ENCODE measurements at places on chromosomes 1 and 21.
A peak's percentile ranks its signal among the peaks of the same experiment; 100 is the strongest.

DNA sequence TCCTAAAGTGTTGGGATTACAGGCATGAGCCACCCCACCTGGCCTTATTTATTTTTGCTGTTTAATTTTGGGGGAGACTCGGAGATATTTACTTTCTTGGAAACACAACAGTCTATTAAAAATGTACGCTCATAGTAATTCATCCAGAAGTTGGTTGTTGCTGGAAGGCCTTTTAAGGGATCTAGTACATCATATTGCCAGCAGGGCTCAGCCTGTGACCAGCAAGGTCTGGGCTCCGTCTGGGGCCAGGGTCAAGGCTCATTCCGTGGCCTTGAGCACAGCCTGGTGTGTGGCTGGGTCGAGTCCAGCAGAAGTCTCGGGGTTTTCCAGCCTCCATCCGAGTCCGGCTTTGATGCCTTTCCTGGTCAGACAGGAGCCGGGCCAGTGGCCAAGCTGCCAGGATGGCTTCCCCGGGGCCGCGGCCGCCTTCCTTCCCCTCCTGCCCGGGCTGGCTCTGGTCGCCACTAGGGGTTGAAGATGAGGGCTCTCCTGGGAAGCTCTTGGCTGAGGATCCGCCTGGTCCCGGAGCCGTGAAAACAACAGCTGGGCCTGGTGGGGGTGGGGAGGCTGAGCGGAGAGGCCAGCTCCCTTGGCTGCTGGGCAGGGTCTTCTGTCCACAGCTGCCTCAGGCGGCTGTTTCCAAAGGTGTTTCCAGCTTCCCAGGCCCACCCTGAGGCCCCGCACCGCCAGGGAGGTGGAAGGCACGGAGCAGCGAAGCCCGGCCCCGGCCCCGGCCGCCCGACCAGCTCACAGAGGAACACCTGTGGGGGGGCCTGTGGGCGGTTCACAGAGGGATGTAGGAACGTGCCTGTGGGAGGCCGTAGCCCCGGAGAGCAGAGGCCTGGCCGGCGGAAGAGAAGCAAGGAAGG is 5.1 kb upstream of the VWA1 start:
- no peaks in the 10 kb centered on the region for H3K36me3 ChIP-seq
- H3K4me3 ChIP-seq: peak overlapping the region; percentile 51
- H3K27me3 ChIP-seq: no peaks in the 10 kb centered on the region
- peak overlapping the region; percentile 66 for H3K27ac ChIP-seq

DNA sequence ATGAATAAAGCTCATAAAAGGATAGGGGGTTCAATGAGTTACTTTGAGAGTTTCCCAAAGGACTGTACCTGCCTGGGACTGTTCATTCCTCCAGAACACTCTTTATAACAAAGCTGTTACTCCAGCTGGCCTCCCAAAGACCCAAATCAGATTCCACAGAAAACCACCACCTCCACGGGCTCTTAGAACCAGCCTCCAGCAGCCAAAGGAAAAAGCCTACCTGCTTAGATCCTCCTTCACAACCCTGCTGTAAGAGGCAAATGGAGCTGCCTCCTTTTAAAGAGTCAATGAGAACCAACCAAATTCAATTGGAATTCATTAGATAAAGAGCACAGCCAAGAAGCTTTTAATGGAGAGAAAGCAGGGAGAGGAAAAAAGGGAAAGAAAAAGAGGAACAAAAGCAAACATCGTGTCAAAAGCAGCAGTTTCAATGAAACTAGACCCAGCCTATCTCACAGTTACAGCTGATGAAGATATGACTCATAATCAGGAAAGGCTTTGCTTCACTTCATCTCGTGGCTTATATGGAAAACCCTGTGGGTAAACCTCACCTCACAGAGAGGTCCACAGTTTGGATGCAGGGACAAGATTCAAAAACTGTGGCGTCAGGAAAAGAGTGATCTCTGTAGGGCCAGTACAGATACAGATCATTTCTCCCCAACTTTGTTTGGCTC is 27.8 kb upstream of the FMO4 start:
- H3K27me3 ChIP-seq: peaks cover 4% of the 10 kb centered on the region
- H3K36me3 ChIP-seq: no peaks in the 10 kb centered on the region
- no peak overlapping the region for H3K27ac ChIP-seq
- H3K4me3 ChIP-seq: no peak overlapping the region
- no peak for DNase-seq

DNA sequence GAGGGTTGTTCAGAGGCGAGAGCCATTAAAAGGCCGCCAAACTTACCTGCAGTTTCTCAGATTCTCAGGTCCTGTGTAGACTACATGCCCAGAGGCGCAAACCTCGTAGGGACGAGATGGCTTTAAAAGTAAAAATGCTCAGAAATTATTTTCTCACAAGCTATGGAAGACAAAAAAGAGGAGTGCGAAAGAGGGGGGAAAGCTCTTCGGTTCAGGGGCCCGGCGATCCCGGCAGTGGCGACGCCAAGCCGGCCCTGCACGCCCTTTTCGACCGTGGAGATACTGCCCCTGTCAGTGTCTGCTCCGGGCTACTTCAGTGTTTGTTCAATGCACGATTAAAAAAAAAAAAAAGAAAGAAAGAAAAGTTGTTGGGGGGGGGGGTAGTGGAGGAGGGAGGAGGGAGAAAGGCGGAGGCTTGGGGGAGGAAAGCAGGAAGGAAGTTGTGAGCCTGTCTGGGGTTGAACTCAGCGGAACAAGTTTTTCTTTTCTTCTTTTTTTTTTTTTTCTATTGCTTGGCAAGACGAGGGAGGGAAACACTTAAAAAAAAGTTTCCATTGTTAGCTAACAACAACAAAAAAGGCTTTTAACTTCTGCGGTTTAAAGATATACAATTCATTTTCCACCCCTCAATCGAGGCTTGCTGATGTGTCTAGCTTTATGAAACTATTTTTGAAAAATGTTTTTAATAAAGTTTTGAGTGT is at the start of gene ITPKB:
Gene ITPKB (minus strand): TSS at position 288 of the 701 bp plus-strand sequence. CDS start 1,824 bp downstream, outside the sequence.
- no peak for DNase-seq
- peaks cover 6% of the 10 kb centered on the region for H3K4me1 ChIP-seq
- H3K4me3 ChIP-seq: peak within 1 kb of the TSS; percentile 97

DNA sequence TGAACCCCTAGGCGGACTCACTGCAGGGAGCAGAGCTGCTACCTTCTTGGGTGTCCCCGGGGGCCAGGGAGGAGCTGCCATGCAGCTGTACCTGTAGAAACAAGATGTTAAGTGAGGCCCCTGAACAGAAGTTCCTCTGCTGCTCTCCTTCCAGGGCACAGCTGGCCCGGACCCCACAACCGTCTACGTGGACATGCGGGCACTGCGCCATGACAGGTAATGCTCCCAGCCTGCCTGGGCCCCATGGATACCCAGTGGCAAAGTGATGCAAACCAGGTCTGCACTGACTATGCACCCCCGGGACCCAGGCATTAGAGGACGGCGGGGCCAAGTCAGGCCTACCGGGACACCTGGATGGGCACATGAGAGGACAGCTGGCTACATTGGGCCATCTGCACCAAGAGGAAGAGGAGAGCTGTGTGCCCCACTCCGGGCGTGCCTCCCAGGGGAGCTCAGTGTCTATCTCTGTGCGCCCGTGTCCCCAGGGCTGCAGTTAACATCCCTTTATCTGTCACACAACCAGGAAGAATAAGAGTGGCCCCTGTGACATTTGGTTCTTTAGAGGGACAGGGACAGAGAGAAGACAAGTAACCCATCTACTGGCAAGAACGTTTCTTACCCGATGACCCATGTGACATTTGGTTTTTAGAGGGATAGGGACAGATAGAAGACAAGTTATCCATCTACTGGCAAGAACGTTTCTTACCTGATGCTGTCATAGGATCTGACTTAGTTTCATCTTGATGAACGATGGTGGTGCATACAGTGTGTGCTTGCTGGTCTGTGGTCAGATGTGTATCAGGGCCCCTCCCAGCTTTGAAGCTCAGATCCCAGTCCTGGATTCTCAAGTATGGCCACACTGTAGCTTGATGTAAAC is 44.1 kb downstream of the S100B start:
- peaks cover 14% of the 10 kb centered on the region for H3K36me3 ChIP-seq
- H3K4me3 ChIP-seq: no peak overlapping the region
- H3K4me1 ChIP-seq: no peaks in the 10 kb centered on the region
- peak; percentile 64 for DNase-seq

DNA sequence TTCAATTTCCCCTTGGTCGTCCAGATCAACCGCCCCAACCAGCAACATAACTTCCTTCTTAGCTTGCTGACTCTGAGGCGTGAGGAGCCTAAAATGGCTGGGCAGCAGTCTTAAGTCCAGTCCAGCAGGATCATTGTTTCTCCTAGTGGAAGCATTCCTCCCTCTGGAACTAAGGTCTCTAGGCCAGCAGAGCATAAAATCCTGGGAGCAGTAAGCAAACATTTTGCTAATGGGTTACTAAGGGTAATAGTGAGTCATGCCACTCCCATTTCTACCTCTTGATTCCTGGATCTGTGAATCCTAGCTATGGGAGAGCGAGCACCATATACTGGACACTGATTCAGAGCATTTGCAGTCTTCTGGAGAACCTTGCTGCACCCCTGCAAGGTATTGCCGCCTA is 59.9 kb downstream of the ADSS2 start:
- no peaks in the 10 kb centered on the region for H3K4me1 ChIP-seq
- H3K27ac ChIP-seq: no peak overlapping the region
- H3K4me3 ChIP-seq: no peak overlapping the region
- H3K36me3 ChIP-seq: no peaks in the 10 kb centered on the region

DNA sequence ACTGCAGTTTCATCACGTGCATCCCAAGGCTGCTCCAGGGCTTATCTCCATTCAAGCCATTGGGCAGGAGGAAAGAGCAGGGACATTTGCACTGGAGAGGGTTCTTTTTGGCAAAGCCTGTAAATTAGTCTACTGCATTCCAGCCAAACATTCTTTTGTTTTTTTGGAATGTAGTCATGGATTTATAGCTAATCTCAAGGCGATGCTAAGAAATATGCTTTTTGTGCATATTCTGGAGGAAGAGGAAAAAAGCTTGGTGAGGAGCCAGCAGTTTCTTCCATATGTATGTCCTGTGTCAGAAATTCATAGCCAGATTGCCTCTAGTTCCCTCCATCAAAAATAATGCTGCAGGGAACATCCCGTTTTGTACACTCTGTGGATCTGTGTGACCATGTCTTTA is 221.4 kb downstream of the BACH1 start:
- H3K27ac ChIP-seq: no peak overlapping the region
- no peak for DNase-seq
- H3K27me3 ChIP-seq: no peaks in the 10 kb centered on the region

- no peak for DNase-seq
- no peak overlapping the region for H3K27ac ChIP-seq
- H3K4me3 ChIP-seq: no peak overlapping the region
- H3K27me3 ChIP-seq: no peaks in the 10 kb centered on the region
These were observed 73.5 kb downstream of the TMEM200B start for GRCh38 chr1:29050166-29050565.

DNA sequence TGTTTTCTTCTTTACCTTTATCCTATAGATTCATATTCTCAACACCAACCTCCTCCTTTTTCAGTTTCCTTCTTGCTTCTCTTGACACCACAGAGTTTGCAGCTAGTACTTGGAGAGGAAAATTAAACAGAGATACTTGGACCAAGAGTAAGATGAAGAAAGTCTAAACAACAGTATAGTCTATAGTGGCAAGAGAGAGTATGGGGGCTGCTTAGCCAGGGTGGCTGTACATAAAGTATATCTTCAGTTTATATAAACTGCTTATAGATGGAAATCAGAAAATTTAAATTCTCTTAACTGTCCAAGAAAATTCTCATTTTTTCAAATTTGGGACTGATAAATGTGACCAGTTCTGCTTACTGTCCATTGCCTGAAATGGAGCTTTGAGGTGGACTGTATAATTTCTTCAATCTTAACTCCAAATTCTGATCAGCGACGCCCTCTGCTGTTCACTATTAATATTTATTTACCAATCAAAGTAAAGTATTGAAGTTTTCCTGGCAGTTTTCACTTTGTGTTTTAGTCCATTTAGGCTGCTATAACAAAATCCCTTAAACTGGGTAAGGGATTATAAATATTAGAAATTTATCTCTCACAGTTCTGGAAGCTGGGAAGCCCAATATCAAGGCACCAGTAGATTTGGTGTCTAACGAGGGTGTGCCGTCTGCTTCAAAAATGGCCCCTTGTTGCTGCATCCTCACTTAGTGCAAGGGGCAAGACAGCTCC is 14.8 kb upstream of the METTL18 start:
- H3K27me3 ChIP-seq: no peaks in the 10 kb centered on the region
- H3K36me3 ChIP-seq: peaks cover 12% of the 10 kb centered on the region
- no peak overlapping the region for H3K4me3 ChIP-seq
- no peaks in the 10 kb centered on the region for H3K4me1 ChIP-seq

- DNase-seq: peak; percentile 78
- H3K27me3 ChIP-seq: no peaks in the 10 kb centered on the region
- no peaks in the 10 kb centered on the region for H3K36me3 ChIP-seq
- peak overlapping the region; percentile 91 for H3K4me3 ChIP-seq
- H3K27ac ChIP-seq: peak overlapping the region; percentile 88
- H3K4me1 ChIP-seq: peaks cover 42% of the 10 kb centered on the region
These were observed 747 bp upstream of the ENAH start for GRCh38 chr1:225653463-225654276.

DNA sequence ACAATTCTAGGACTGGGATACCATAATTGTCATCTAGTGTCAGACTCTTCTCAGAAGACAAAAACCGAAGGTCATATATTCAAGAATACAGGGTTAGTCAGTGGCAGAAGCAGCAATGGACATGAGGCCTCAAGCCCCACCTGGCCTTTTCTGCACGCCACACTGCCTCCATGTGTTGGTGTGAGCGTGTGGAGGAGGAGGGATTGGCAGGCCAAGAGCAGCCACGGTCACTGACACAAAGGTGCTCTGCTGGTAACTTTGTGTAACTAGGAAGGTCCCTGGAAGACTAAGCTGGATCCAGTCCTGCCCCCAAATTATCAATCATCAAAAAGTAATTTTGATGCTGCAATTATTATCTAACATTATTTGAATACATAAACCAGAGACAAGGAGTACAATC is 34.9 kb downstream of the HSF2BP start:
- H3K4me1 ChIP-seq: no peaks in the 10 kb centered on the region
- H3K27ac ChIP-seq: no peak overlapping the region
- H3K4me3 ChIP-seq: no peak overlapping the region
- no peaks in the 10 kb centered on the region for H3K27me3 ChIP-seq
- no peak for DNase-seq

DNA sequence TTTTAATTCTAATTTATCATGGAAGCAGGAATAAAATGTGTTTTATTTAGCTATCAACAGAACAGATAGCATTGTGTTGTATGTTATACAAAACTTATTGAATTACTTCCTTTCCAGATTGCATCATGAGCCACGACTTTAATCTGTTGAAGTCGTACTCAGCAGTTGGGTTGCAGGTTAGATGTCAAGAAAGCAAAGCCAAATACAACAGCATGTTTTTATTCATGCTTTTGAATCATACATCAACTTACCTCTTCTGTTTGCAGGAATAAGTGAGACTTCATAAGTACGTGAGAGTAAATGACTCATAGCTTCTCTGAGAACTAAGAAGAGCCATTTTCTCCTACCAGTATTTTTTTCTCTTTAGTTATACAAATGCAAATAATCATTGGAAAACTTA is 110.8 kb upstream of the ADGRL4 start:
- H3K4me1 ChIP-seq: no peaks in the 10 kb centered on the region
- no peaks in the 10 kb centered on the region for H3K27me3 ChIP-seq
- H3K4me3 ChIP-seq: no peak overlapping the region
- no peak for DNase-seq
- H3K27ac ChIP-seq: no peak overlapping the region

GRCh38 chr1:75613916-75614315 is 3.0 kb upstream of the SLC44A5 start:
- H3K27ac ChIP-seq: no peak overlapping the region
- H3K4me1 ChIP-seq: peaks cover 13% of the 10 kb centered on the region
- peaks cover 77% of the 10 kb centered on the region for H3K27me3 ChIP-seq
- H3K36me3 ChIP-seq: no peaks in the 10 kb centered on the region
